ENCODE measurements at places on chromosomes 1 and 21. TPM values are rescaled to one million over a fixed set of nuclear protein-coding genes. Genes with fewer than 3 reads are reported as not detected.

The CENPF gene
- total RNA-seq = 64.3 TPM

The TMIGD3 gene
- not detected for total RNA-seq

The PDXK gene
- total RNA-seq = 60.2 TPM

The IRF6 gene
- not detected for total RNA-seq

The ATP5IF1 gene
- total RNA-seq = 138 TPM

The SYT6 gene
- total RNA-seq = not detected

The NCSTN gene
- 52.0 TPM for total RNA-seq

The MNDA gene
- not detected for total RNA-seq

The FCRL1 gene
- total RNA-seq = not detected

The GPA33 gene
- not detected for total RNA-seq

The SETDB1 gene
- total RNA-seq = 60.8 TPM

The SIPA1L2 gene
- 33.7 TPM for total RNA-seq

The STIL gene
- total RNA-seq = 37.9 TPM

The OLFML3 gene
- total RNA-seq = 2.3 TPM

The TRIM45 gene
- total RNA-seq = 3.4 TPM

The AMY1A gene
- not detected for total RNA-seq

The ATP6V1G3 gene
- not detected for total RNA-seq

The RGS1 gene
- not detected for total RNA-seq

The ANGPTL3 gene
- total RNA-seq = not detected

The FOXE3 gene
- not detected for total RNA-seq

The NUDT17 gene
- 1.8 TPM for total RNA-seq

The FAM78B gene
- 4.0 TPM for total RNA-seq

The PEAR1 gene
- total RNA-seq = 0.06 TPM

The CFAP107 gene
- total RNA-seq = not detected

The RAB42 gene
- 8.8 TPM for total RNA-seq

The DCST1 gene
- total RNA-seq = not detected

The ZNF683 gene
- not detected for total RNA-seq

The CCDC181 gene
- total RNA-seq = 8.5 TPM

The PPIAL4G gene
- not detected for total RNA-seq

The LAMC2 gene
- 1.4 TPM for total RNA-seq

The PRRX1 gene
- 2.7 TPM for total RNA-seq

The L1TD1 gene
- not detected for total RNA-seq

The IPP gene
- total RNA-seq = 9.7 TPM

The TTC22 gene
- not detected for total RNA-seq

The ADGRB2 gene
- total RNA-seq = 9.4 TPM

The ZNF326 gene
- total RNA-seq = 9.0 TPM

The ABCB10 gene
- 9.4 TPM for total RNA-seq

The GPR52 gene
- total RNA-seq = not detected

The OR2G6 gene
- total RNA-seq = not detected

The OLFM3 gene
- total RNA-seq = not detected

The GNG12 gene
- total RNA-seq = 209 TPM

The FAM151A gene
- not detected for total RNA-seq

The SH2D5 gene
- total RNA-seq = 1.3 TPM

The GBP7 gene
- not detected for total RNA-seq

The FCAMR gene
- total RNA-seq = not detected

The EFNA1 gene
- 24.6 TPM for total RNA-seq

The KRTAP7-1 gene
- total RNA-seq = not detected

The FAM163A gene
- total RNA-seq = 0.06 TPM

The OTUD3 gene
- total RNA-seq = 5.0 TPM

The IQCC gene
- 3.0 TPM for total RNA-seq

The LEMD1 gene
- total RNA-seq = not detected

The B3GALT2 gene
- not detected for total RNA-seq

The ABCD3 gene
- total RNA-seq = 92.3 TPM

The LCE1E gene
- not detected for total RNA-seq

The NPHS2 gene
- total RNA-seq = not detected

The VWA1 gene
- total RNA-seq = 5.7 TPM

The KCNC4 gene
- total RNA-seq = 5.5 TPM

Data from Daoy (cell line).